ENCODE measurements at places on chromosomes 13 and 19.

GRCh38 chr19:11798391-11799330 lies at the start of gene ZNF491:
TSS of gene ZNF491 (plus strand) at chr19:11798523. CDS start at chr19:11805954, 7,431 bp downstream.
- DNase-seq: peak; percentile 26

- no peak for DNase-seq
Observed at GRCh38 chr13:100029933-100030332, 48.3 kb downstream of the ZIC2 start.

DNA sequence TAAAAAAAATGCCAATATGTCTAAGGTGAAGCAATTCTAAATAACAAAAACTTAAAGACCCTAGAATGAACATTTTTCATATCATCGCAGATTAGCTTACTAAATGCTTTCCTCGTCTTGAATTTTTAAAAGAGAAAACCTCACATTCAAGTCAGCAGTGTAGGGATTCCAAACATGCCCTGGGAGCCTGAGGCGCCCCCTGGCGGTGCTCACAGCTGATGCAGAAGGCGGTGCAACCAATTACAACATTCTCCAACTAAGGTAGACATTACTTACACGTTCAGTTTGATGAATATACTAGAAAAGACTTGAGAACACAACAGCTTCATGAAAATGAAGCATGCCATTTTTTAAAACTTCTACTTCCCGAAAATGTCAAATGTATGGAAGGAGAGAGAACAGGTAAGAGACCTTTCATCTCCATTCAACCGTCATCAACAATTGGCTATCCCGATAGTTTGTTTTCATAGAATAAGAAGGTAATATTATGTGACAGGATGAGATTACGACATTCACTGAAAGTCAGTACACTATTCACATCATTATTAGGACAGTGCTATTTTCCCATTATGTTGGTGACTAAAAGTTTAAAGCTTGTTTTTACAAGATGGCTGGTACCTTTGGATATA lies 304.4 kb downstream of the DCLK1 start:
- no peak for DNase-seq

DNA sequence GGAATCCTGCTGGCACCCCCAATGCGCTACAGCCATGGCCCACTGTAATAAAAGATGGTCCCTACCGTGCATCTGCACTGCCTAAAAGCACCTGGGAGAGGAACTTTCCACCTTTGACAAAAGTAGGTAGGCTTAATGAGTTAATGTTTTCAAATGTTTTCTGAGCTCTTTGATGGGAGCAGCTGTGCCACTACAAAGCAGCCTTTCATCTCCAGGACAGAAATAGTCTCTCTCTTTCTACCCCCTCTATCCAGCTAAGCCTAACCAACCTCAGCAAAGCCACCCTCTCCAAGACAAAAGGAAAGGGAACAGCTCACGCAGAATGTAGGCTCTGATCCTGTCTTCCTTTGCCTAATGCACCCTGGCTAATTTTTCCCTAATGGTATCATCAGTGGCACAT lies 560.2 kb downstream of the UQCRFS1 start:
- no peak for DNase-seq

GRCh38 chr13:27283906-27284493 lies 13.4 kb downstream of the RASL11A start:
- DNase-seq: no peak

GRCh38 chr13:110471833-110472162 lies 89.7 kb downstream of the RAB20 start:
- DNase-seq: no peak

DNA sequence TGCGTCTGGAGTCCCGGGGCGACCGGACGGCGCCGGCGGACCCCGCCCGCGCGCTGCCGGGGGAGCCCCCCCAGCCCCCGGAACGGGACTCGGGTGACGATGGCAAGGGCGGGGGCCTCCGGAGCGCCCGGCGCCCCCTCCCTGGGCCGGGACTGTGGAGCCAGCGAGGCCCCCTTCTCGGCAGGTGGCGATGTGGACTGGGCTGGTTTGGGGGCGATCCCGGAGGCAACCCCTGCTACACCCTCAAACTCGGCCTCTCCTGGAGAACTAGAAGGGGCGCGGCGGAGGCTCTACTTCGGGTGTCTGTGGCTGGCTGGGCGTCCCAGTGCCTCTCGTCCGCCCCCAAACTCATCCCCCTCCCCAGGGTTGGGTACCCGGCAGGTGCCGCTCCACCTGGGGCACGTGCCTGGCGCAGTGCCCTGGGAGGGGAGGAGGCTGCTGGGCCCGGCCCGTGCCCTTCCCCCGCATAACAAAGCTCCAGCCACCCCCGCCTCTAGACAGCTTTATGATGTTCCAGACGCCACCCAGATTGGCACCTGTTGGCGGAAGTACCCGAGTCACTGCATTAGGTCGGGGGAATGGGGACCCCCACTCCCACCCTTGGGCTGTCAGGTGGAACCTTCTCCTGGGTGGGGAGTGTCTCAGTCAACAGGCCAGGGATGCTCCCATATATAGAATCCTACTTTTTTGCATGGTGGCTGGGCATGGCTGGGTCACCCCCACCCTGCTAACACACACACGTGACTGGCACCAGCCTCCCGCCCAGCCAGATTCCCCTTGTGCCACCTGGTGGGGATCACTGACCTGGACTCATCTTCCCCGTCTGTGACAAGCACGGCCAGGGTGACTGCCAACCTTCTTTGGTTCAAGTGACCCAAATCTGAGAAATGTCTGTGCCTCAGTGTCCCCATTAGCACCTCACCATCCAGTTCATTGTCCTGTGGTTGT lies 722 bp downstream of the PKN1 start:
- DNase-seq: no peak

- no peak for DNase-seq
Observed at GRCh38 chr19:10338940-10339339, 484 bp downstream of the ICAM3 start.

- DNase-seq: peak; percentile 78
Observed at GRCh38 chr19:48872182-48872883, at the start of gene PPP1R15A. TSS of gene PPP1R15A (plus strand) at chr19:48872421. CDS start at chr19:48873234, 813 bp downstream.

DNA sequence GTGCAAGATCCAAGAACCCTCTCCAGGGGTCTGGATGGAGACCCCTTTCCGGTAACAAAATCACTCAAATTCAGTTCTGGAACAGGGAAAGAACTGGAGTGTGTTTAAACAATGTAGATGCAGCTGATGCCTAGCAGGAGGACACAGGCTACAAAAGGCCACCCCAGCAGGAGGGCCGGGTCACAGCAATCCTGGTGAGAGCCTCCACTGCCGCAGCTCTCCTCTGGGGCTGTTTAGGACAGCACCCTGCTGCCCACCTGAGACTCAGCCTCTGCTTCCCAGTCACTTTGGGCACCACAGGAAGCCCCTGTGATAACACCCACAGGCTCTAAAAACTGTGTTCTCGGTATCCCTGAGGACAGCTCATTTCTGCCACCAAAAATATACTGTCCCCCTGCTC lies 318.7 kb upstream of the NBEA start:
- DNase-seq: no peak

GRCh38 chr13:94061301-94061700 lies 418.2 kb downstream of the DCT start:
- no peak for DNase-seq

- no peak for DNase-seq
Observed at GRCh38 chr13:51557875-51558612, 26.2 kb upstream of the WDFY2 start.

- DNase-seq: no peak
Observed at GRCh38 chr19:57559008-57559403, 657 bp downstream of the ZNF550 start.

- no peak for DNase-seq
Observed at GRCh38 chr13:38395497-38395788, 45.8 kb downstream of the UFM1 start.

DNA sequence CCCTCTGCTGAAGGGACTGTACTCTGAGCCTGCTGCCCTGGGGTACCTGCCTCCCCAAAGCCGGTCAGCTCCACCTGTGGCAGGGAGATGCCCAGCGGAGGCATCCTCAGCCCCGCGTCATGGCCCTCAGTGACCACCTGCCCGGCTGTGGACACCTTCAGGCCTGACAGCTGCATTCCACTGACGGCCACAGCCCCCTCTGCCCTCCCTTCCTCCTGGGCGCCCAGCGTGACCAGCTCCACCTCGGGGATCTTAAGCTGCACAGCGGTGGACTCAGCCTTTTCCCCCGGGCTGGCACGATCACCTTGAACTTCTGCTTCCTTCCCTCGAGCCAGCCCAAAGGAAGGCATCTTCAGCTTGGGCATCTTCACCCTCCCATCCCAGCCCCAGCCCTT lies 4.8 kb upstream of the HIPK4 start:
- DNase-seq: no peak

- peak; percentile 14 for DNase-seq
Observed at GRCh38 chr13:46181840-46182490, at the start of gene LCP1. TSS of gene LCP1 (minus strand) at chr13:46182177. CDS start at chr13:46159662, 22,515 bp downstream.

DNA sequence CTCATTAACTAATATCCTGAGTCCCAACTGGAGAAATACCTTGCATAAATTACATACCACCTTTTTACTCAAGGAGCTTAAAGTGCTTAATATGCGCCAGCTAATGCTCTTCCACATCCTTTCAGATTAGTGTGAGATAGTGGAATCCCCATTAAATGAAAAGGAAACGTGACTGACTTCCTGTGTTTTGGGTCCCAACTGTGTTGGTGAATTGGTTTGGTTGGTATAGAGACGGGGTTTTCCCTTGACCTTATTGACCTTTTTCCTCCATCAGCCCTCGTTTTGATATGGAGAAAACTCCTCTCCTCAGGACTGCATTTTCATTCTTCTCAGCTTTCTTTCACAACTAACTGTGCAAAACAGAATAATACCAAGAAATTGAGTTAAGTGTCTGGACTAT lies 163.5 kb downstream of the PAN3 start:
- no peak for DNase-seq

- DNase-seq: no peak
Observed at GRCh38 chr13:98467263-98467985, 109.5 kb downstream of the STK24 start.

DNA sequence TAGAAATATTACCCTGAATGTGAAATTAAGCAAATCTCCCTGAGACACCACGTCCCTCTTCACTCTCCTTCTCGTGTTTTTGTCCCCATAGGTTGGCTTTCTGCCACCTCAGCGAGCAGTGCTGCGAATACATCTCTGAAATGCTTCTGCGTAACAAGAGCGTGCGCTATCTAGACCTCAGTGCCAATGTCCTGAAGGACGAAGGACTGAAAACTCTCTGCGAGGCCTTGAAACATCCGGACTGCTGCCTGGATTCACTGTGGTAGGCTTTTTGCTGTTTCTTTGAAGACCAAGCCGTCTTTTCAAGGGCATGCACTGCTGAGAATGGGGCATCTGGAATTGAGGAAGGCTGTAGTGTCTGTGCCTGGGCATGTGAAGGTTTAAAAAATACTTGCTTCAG lies 34.4 kb downstream of the NLRP4 start:
- no peak for DNase-seq

- DNase-seq: no peak
Observed at GRCh38 chr13:34993470-34993869, 51.4 kb downstream of the NBEA start.

DNA sequence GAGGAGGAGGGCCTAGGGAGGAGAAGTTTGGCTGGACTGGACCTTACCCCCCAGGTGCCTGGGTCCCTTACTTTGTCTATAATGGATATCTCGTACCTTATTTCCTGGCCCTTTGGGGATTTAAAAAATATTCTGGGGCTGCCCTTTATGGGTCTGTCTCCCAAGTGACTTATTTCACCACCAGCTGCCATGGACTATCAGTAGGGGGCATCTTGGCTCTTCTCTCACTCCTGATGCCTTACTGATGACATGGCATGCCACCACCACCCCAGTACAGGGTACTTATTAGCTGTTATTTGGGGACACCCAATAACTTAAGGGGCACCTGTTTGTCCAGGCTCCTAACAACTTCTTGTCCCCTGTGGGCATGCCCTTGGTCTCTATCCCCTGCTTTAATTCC lies 38.0 kb downstream of the NFIX start:
- DNase-seq: no peak

DNA sequence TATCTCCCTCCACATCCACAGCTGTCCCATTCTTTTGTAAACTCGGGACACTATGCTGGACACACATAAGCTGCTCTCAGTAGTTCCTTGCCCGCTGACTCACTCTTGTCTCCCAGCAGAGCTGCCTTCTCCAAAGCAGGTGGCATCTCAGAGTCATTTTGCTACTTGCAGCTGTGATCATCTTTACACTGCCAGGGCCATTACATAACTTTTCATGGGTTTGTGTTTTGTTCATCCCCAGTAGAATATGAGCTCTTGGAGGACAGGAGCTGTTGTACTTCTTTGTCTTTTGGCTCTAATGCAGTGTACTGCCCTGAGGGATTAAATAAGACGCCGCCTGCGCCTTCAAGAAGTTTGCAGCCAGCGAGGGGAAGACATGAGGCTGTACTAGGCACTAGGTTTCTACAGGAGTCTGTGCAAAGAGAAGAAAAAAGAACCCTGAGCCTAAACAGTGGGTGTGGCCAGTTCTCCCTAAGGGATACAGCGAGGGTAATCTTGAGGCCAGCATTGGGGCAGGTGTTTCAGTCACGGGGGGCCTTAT lies 40.8 kb upstream of the GPR183 start:
- DNase-seq: no peak

GRCh38 chr19:7230826-7231225 lies 63.4 kb downstream of the INSR start:
- DNase-seq: no peak

DNA sequence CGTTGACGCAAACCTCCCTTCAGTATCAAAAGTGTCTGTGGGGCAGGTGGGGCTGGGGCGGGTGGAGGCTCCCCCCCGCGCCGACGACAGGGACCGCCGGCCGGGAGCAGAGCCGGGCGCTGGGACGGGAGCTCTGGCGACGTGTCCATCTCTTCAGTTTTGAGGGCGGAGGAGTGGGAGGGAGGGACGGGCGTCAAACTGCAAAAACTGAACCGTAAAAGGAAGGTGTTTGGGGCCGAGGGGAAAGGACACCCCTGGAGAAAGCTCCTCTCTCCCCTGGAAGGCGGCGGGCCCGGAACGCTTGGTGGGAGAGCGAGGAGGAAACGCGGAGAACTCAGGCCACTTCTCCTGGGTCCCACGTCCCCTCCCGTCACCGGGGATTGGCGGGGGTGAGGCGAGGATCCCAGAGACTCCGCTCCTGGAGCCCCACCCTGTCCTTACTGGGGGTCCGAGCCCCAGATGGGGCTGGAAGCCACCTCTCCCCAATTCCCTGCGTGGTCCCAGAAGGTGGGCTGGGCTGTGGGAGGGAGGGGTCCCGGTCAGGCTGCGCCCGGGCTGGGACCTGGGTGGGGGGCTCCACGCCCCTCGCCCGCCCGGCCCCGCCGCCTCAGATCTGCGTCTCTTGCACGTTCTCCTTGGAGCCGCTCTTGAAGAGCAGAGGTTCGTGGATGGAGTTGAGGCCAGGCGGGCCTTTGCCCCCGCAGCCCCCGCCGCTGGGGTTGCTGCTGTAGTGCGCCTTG lies 3.4 kb upstream of the ASPDH start:
- no peak for DNase-seq

- DNase-seq: no peak
Observed at GRCh38 chr13:107217251-107217650, 649.3 kb upstream of the ARGLU1 start.
